ENCODE measurements at places on chromosomes 4 and X. TPM values are rescaled to one million over a fixed set of nuclear protein-coding genes. Genes with fewer than 3 reads are reported as not detected.
A peak's percentile ranks its signal among the peaks of the same experiment; 100 is the strongest.

- no peak for DNase-seq
Observed at GRCh38 chr4:107423677-107424405, 296.2 kb downstream of the PAPSS1 start.

The F8A3 gene
- total RNA-seq, result 0.31 TPM

- no peak for DNase-seq
Observed at GRCh38 chrX:9670136-9670814, 95.4 kb downstream of the GPR143 start.

DNA sequence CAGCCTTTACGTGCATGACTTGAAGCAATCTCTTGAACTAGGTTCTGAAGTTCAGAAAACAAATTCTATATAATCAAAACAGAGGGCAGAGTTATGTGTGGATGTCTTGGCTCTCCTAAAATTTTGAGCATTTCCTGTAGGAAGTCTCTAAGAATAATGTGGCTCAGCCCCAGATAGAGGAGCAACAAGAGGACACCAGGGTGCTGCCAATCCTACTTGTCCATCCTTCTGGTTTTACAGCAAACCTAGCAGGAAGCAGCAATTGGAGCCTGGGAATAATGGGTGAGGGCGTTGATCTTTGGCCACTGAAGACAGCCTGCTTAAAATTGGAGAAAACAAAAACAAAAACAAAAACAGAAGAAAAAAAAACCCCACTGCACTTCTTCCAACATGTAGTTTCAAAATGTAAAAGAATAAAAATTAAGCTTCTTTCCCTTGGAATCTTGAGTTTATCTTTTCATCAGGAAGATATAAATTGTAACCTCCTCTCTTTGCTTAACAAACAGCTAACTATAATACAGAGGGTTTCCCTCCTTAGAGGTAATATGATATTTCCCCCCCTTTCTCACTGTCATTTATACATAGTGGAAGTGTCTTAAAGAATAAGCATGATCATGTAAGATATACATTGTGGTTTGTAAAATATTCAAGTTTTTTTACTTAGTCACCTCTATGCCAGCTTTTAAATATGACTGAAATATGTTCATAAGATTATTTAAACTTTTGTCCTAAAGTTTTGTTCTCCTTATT lies 130.6 kb downstream of the FBXO8 start:
- DNase-seq, result no peak

GRCh38 chr4:141705048-141705746 lies 68.8 kb downstream of the IL15 start:
- no peak for DNase-seq

The GAGE13 gene
- total RNA-seq, result not detected

- DNase-seq, result no peak
Observed at GRCh38 chr4:25481648-25482047, 104.6 kb downstream of the ANAPC4 start.

GRCh38 chrX:38578167-38578566 lies 16.8 kb downstream of the TSPAN7 start:
- no peak for DNase-seq

The GPR173 gene
- total RNA-seq, result 9.4 TPM

- peak; percentile 33 for DNase-seq
Observed at GRCh38 chrX:7132335-7133049, 15.0 kb upstream of the STS start.

DNA sequence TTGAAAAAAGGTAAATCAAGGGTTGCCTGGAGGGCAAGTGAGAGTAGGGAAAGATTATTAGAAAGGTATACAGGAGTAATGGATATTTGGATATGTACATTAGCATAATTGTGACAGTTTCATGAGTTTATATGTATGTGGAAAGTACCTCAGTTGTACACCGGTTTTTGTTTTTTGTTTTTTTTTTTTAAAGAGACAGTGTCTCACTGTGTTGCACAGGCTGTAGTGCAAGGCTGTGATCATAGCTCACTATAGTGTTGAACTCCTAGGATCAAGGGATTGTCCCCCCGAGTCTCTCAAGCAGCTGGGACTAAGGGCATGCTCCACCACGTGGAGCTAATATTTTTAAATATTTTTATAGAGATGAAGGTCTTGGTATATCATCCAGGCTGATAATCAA lies 15.3 kb upstream of the HPGD start:
- no peak for DNase-seq

DNA sequence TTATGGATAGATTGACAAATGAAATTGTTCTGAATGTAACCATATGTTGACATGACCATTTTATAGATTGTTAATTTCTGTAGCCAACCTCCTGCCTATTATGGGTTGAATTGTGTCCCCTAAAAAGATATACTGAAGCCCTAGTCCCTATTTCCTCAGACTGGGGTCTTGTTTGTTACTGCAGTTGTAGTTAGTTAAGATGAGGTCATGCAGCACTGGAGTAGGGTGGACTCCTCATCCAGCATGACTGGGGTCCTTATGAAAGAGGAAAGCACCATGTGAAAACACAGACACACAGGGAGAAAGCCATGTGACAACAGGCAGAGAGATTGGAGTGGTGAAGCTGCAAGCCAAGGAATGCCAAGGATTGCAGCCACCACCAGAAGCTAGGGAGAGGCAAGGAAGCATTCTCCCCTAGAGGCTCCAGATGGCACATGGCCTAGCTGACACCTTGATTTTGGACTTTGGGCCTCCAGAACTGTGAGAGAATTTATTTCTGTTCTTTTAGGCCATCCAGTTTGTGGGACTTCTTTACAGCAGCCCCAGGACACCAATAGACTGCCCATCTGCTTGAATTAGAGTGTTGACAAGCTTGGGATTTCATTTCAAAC lies 14.0 kb downstream of the MTM1 start:
- DNase-seq, result no peak

- no peak for DNase-seq
Observed at GRCh38 chr4:6270636-6271121, 1.0 kb downstream of the WFS1 start.

The ODAPH gene
- total RNA-seq, result not detected

The LRIT3 gene
- total RNA-seq, result 0.95 TPM

DNA sequence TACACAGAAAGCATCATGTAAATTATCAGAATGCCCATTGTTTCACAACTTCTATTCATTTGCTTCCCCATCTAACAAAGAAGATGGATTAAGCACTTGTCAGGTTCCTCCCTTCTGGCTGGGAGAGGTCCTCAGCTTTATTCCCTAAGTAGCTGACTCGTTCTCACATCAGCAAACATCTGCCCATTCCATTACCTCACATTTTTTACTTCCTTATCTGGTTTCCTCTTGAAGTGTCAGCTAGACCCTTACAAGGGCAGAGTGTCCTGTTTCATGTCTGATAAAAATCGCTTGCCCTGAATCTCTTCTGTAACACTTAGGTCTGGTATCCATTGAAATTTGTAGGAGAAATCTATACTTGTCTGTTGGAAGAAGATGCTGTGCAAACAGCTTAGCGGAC lies 34.7 kb downstream of the TMPRSS11A start:
- DNase-seq, result no peak

DNA sequence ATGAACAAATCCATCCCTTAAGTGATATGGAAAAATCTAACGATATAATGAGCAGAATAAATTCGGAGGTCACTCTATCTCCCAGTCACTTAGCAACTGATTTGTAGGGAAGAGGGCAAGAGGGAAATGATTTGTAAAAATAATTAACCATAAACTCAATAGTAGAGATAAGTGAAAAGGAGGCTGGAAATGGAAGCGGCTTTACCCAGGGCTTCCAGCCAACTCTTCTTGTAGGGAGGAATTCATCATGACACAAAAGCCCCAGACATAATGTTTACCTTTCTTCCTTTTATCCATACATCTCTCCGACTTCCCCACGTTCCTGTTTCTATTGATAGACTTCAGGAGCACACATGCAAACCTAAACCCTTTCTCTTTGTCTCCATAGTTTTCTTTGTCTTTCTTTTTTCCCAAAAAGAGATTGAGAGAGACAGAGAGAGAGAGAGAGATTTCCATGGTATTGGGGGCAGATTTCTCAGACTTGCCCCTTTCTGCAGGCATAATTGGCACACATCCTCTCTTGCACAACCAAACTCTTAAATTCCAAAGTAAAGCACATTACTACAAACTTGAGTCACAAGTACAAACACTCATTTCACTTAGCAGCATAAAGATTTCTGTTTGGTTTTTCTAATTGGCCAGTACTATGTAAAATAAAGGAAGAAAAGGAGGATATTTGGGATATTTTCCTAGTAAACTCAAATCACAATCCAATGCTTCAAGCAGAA lies 140.9 kb downstream of the MAPK10 start:
- DNase-seq, result no peak

DNA sequence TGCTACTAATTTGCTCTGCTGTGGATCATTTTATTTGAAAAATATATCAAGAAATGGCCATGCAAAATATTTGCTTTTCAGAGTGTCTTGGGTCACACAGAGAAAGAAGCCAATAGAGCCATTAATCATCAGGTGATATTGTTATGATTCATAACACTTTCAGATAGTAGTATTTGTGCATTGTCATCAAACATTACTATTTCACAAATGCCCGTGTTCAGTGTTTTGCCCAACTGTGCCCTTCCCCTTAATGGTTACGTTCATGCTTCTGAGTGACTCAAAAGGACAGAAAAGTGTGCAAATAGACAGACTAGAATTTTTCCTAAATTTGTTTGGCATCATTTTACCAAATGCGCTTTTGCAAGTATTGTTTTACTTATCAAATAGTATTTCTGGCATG lies 46.5 kb downstream of the PHOX2B start:
- no peak for DNase-seq

DNA sequence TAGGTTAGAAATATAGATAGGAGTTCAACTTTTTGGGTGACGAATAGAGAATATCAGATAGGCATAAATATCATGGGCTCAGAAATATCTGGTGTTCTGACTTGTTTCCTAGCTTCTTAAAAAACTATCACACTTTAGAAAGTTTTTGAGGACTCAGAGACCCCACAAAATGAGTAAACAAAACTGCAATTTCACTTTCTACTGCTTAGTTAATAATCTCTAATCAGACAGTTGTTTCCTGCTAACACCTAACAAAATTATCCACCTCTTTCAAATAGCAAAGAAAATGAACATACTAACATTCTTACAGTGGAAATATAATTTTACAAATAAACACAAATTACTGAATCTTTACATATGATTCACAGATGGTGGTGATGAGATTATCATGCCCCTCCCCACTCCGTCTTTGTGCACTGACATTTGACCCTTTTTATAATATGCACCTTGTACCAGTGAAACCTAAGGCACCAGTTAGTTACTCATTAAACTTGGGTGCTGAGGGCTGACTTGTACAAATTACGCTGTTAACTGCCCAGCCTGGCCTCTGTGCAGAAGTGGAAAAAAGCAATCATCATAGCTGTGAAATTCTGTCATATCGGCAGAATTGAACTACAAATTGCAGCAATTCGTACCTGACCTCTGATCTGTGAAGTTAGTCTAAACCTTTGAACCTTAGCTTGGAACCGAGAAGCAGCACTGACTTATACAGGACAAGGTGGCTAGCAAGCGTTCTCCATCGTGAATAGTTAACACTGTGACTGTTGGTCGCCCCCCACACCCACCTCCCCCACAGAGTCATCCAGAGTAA lies 138.7 kb downstream of the CHRNA9 start:
- no peak for DNase-seq

- no peak for DNase-seq
Observed at GRCh38 chr4:101102114-101102742, 245.1 kb downstream of the PPP3CA start.

- DNase-seq, result no peak
Observed at GRCh38 chr4:104447294-104447693, 47.4 kb downstream of the CXXC4 start.

The SETD7 gene
- total RNA-seq, result 8.4 TPM

- no peak for DNase-seq
Observed at GRCh38 chr4:128450326-128451120, 162.9 kb upstream of the PGRMC2 start.

GRCh38 chrX:42759881-42760280 lies 18.1 kb downstream of the PPP1R2C start:
- DNase-seq, result no peak

DNA sequence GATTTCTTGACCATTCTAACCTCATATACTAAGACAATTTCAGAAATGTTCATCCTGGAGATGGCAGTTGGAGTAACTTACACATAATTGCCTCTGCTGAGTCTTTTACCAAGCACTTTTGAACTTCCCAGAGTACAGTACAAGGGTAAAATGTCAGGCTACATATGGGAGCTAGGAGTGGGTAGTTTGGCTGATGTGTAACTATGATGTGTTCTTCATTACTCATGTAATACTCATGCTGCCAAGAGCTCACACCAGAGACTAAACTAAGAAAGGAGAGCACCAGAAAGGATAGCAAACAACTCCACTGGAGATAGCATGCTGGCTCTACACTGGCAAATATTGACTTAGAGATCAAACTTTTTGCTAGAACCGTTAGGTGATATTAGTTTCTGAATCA lies 194.0 kb downstream of the PDGFRA start:
- no peak for DNase-seq

DNA sequence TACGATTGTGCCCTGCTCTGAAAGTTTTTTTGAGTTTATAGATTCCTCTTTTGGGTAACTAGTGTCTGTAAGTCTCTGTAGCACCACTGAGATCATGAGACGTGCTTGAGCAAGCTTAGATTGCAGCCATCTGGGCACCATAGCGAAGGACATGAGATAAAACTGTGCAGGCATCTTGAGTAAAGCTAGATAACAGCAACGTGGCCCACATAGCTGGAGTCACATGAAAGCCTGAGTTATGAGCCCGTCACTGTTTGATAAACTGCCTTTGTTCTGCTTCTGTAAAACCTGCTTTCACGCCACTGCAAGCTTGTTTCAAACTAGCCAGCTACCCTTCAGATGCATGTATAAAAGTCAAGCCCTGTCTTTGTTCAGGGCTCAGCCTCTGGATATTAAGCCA lies 359.1 kb upstream of the CXorf51A start:
- no peak for DNase-seq

DNA sequence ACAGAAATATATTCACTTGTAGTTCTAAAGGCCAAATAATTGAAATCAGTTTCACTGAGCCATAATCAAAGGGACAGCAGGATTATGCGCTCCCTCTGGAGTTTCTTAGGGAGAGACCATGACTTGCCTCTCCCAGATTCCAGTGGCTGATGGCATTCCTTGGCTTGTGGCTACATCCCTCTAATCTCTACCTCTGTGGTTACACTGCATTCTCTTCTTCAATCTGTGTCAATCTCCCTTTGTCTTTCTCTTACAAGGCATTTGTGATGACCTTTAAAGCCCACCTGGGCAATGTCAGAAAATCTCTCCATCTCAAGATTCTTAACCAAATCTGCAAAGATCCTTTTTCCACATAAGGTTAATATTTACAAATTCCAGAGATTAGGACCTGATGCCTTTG lies 260.2 kb downstream of the UNC5C start:
- DNase-seq, result no peak

The SLC6A8 gene
- 7.9 TPM for total RNA-seq

The PRSS12 gene
- 0.77 TPM for total RNA-seq

Data from endothelial cell (in vitro differentiated cells).